ENCODE measurements at places on chromosomes 5 and 9. TPM values are rescaled to one million over a fixed set of nuclear protein-coding genes. Genes with fewer than 3 reads are reported as not detected.
A peak's percentile ranks its signal among the peaks of the same experiment; 100 is the strongest.

The LCN15 gene
- not detected for total RNA-seq

The PRR7 gene
- 2.5 TPM for total RNA-seq

The CDH6 gene
- 0.60 TPM for total RNA-seq

The ANKRD31 gene
- not detected for total RNA-seq

The DIRAS2 gene
- total RNA-seq, result not detected

The MAMDC4 gene
- total RNA-seq, result 11.4 TPM

The SMIM33 gene
- total RNA-seq, result not detected

The SLC27A6 gene
- 0.27 TPM for total RNA-seq

The INSL6 gene
- not detected for total RNA-seq

The MYO10 gene
- total RNA-seq, result 92.1 TPM

- no peak for DNase-seq
Observed at GRCh38 chr5:116229131-116229689, 144.4 kb downstream of the COMMD10 start.

DNA sequence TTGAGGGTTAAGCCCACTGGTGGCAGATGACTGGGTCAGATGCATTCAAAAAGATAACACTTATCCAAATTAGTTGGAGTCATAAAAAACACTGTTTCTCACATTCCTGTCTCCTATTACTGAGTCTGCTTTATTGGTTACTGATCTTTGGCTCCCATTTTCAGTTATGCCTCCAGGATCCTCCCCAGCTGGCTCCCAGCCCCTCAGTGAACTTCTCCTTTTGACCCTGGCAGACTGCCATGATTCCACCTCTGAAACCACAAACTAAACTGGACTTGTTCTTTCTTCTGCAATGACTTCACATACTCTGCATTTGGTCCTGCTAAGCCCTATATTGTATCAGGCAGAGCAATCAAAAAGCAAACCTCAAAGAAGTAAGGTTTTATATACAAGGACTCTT lies 860.8 kb upstream of the DMAC1 start:
- DNase-seq, result peak; percentile 45

GRCh38 chr5:55480781-55481180 lies 54.0 kb downstream of the PLPP1 start:
- DNase-seq, result no peak

- DNase-seq, result no peak
Observed at GRCh38 chr5:170297589-170298462, at the start of gene LCP2. TSS of gene LCP2 (minus strand) at chr5:170297777. CDS start at chr5:170297611, 166 bp downstream.

DNA sequence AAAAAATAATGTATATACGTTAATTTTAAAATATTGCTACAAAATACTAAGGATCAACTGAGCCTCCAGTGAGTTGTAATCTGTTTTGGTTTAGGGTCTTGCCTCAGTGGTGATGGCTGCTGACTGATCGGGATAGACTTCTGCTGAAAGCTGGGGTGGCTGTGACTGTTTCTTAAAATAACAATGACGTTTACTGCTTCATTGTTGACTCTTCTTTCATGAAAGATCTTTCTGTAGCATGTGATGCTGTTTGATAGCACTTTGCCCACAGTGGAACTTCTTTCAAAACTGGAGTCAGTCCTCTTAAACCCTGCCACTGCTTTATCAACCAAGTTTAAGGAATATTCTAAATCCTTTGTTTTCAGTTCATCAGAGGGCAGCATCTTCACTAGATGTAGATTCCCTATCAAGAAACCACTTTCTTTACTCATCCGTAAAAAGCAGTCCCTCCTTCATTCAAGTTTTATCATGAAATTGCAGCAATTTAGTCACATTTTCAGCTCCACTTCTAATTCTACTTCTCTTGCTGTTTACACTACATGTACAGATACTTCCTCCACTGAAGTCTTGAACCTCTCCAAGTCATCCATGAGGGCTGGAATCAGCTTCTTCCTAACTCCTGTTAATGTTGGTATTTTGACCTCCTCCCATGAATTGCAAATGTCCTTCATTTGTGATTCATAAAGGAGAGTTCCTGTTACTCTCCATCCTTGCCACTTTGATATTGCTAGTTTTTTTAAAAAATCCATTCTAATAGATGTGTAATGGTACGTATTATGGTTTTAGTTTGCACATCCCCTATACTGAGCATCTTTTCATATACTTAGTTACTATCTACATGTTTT lies 41.5 kb upstream of the PTPDC1 start:
- DNase-seq, result no peak

DNA sequence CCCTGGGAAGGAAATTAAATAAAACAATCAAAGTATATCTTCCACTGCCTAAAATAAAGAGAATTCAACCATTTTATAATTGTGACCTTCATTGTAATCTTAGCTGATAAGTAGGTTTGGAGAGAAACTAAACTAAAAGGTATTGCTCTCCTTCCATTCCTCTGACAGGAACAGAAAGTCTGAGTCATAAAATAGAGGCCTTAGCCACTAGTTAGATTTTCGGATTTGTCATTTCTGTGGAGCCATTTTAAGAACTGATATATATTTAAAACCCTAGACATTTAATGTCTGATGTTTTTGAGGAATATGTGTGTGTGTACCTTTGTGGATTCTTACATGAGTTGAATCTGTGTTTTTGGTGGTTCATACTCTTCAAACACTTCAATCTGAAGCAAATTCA lies 11.8 kb upstream of the TMC1 start:
- no peak for DNase-seq

DNA sequence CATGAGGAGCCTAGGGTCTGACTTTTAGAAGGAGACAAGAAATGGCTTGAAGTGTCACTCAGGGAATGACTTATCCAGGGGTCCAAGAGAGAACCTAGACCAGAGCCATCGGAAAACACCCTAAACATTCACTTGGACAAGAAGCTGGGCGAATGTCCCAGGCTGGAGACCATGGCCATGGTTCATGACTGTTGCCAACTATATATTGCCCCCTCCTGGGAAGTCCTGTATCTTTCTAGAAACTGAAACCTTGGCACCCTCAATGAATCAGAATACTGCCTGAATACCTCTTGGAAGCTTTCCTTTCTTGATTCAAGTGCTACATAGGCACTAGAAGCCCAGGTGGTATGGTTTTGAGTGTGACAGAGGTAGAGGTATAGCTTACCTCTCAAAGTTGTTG lies 29.9 kb downstream of the TRMO start:
- no peak for DNase-seq

- peak; percentile 70 for DNase-seq
Observed at GRCh38 chr5:151123897-151124751, 33.5 kb downstream of the ANXA6 start.

- DNase-seq, result no peak
Observed at GRCh38 chr5:62982348-62982747, 403.7 kb downstream of the LRRC70 start.

DNA sequence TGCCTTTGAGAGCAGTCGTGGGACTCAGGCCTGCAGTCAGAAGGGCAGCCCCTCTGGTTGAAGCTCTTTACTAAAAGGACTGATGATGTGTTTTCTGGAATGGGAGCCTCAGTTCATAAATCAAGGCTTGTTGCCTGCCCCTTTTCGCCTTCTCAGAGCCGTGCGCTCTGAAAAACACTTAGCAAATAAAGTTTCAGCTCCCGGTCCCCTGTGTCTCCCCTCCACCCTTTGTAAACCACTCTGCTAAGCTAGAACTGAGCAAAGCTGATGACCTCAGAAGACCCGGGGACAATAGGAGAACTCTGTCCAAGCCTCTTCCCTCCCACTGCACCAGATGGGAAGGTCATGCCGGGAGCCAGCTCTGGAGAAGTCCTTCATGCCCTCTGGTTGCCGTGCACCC lies 39.3 kb upstream of the ADRA1B start:
- DNase-seq, result no peak

- no peak for DNase-seq
Observed at GRCh38 chr5:124957063-124957462, 210.6 kb upstream of the ZNF608 start.

GRCh38 chr5:78005021-78005785 lies 229.1 kb upstream of the TBCA start:
- no peak for DNase-seq

DNA sequence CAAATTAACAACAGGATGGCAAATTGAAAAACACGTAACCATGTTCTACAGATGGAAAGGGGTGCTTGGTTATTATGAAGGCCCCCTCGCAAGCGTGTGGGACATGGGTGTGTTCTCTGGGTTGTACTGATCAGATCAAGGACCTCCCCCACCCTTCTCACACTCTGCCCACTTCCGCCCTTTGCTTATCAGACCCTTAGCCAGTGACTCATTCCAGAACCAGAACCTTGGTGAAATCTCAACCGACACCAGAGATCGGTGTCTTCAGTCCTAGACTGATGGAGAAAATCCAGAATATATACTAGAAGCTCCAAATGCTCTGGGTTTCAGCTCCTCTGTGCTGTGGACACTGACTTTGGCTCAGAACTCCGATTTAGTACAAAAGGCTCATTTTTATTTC lies 64.9 kb downstream of the PTTG1 start:
- DNase-seq, result no peak

DNA sequence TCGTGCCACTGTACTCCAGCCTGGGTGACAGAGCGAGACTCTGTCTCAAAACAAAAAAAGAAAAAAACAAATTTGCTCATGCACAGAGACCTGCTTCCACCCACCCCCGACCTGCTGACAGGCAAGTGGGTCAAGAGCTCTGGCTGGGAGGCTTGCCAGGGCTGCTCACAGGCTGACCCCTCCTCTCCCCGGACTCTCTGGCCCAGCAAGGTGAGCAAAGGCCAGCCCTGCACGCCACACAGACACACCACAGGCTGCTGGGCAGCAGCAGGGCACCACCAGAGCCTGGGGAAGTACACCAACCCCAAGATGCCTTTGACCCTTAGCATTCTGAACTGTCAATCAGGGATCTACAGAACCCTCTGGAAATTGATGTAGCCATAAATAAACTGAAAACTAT lies 29.2 kb downstream of the NSUN2 start:
- no peak for DNase-seq

- no peak for DNase-seq
Observed at GRCh38 chr9:97717866-97718265, 20.7 kb upstream of the XPA start.

GRCh38 chr5:132184588-132184987 lies 43.1 kb downstream of the P4HA2 start:
- no peak for DNase-seq

DNA sequence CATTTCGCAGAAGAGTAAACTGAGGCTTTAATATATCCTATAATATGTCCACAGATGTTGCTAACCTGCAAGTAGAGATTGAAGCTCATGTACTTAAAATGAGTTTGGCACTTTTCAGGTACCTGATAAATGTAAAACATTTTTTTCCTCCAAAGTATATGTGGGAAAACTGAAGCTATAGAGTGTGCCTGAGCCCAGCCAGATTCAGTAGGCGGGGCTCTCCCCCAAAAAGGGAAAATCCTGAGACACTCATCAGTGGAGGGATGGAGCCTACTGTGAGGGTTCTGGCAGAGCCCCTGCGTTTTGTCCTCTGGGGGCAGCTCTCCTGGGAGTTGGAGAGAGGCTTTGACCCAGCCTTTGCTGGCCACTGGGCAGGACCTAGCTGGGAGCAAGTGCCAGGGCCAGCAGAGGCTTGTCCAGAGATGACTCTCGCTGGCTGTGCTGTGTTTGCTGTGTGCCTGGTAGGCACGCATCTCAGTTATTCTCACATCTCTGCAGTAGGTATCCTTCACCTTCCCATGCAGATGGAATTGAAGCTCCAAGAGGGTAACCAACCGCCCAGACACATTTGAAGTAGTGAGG lies 81.1 kb upstream of the SPRY4 start:
- DNase-seq, result no peak

DNA sequence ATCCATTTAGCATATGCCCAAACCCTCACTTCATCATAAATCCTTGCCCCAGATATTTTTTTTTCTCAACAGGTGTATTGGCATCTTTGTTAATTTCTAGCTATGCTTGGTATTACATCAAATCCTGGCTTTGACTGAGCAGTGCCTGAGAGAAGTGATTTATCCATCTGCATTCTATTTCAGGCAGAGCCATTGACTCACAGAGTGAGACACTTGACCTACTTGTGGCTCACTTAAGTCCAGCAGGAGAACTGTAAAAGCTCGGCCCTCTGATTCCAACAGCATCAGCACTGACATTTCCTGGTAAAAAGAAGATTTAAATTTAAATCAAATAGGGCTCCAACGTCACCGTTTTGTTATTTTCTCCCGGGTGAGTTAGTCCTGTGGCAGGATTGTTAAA lies 93.4 kb downstream of the PLK2 start:
- DNase-seq, result no peak

All from transverse colon (tissue), 4 donors.